ENCODE measurements at places on chromosomes 12 and 14.
A peak's percentile ranks its signal among the peaks of the same experiment; 100 is the strongest.

DNA sequence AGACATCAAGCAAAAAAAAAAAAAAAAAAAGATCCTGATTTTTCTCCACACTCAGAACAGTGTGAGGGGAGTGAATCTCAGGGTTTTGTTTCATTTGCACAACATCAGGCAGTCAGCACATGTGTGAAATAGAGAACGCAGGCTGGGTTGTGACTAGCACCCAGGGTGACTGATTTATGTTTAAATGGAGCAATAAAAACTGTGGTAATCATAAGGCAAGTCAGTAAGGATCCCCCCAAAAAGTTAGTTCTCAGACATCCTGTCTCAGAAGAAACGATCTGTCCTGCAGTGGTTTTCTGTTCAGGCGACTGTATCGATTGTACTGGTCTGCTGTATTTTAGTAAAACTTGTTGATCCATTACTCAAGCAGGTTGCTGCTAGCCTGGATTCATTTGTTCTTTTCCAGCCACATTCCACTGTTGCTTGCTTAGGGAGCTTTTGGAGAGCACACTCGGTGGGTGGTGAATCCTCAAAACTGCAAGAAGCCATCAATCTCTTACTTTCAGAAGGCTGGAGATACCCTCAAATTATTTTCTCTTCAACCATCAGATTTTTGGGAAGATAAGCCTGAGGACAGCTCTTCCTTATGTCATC is 107.1 kb downstream of the DACT1 start:
- DNase-seq: no peak

DNA sequence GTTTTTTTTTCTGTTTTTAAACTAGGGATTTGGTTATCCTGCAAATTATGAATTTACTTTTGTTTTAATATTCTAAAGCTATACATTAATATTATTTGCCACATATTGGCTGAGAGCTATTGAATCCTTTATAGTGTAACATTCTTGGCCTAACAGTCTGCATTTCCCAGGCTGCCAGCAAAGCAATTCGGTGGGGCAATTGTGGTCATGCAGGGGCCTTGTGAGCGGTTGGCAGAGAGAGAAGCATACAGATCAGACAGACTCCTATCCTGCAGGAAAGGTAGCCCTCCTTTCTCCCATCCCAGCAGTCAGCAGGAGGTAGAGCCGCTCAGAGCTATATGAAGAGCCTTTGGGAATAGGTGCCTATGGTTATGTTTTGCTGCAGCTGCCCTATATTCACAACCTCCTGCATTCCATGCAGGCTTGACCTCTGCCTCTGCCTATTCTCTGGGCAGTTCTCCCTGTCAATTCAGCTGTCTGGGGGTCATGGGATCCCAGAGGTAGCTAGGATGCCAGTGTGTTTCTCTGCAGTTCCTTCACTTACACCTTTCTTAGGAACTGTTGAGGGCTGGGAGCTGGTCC is 144.7 kb downstream of the GPHN start:
- no peak for DNase-seq

DNA sequence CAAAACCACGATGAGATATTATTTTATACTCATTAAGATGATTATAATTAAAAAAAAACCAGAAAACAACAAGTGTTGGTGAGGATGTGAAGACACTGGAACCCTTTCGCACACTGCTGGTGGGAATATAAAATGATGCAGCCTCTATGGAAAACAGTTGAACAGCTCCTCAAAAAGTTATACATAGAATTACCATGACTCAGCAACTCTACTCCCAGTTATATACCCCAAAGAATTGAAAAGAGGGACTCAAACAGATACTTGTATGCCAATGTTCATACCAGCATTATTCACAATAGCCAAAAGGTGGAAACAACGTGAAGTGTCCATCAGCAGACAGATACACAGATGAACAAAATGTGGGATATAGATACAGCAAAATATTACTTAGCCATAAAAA is 53.1 kb downstream of the TAOK3 start:
- no peak for DNase-seq

DNA sequence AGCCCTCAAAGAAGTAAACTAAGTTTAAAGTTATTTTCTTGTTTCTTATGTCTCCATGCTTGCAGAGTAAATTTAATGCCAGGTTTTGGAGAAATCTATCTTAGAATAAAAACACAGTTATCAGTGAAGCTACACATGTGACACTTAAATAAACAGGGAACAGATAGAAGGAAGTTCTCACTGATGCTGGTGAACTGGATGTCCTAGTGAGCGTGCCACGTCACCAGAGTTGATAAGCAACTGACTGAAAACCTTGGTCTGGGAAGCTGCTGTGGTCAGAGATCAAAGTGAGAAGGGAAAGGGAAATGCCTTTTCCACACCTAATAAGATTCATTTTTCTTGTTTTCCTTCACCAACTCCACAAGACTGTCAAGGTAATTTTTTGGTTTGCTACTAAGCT is 74.8 kb upstream of the PCED1B start:
- no peak for DNase-seq

- DNase-seq: no peak
Measured at GRCh38 chr12:23954332-23954731, 4.9 kb upstream of the SOX5 start.

DNA sequence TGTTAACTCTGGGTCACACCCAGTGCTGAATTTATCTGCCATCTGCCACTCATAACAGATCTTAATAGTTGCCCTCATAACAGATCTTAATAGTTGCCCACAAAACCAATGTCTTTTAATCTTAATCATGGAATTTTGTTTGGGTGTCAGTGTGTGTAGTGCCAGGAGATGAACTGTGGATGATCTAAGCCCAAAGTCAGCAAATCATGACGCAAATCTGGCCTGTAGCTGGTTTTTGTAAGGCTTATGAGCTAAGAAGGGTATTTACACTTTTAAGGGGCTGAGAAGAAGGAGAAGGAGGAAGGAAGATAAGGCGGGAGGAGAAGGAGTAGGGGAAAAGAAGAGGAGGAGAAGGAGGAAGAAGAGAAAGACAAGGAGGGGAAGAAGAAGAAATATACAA is 10.0 kb upstream of the IL26 start:
- DNase-seq: no peak

- no peak for DNase-seq
Measured at GRCh38 chr12:76915361-76916169, 36.7 kb upstream of the CSRP2 start.

- no peak for DNase-seq
Measured at GRCh38 chr14:63603749-63604277, 37.9 kb downstream of the WDR89 start.

DNA sequence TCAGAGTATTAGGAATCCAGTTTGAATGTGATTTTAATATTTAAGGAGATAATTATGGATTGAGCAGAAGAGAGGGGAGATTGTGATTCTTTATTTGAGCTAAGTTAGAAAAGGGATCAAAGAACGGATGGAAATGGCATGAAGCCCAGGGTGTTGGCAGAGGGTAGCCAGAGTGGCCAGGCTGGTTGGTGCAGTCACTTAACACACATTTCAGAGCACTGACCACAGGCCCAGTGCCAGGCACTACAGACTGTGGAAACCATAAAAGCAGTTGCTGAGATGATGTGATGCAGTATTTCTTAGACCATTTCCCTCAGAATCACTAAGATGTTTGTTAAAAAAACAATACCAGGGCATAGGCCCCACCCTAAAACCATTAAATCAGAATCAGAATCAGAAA is 167.7 kb upstream of the AMIGO2 start:
- no peak for DNase-seq

DNA sequence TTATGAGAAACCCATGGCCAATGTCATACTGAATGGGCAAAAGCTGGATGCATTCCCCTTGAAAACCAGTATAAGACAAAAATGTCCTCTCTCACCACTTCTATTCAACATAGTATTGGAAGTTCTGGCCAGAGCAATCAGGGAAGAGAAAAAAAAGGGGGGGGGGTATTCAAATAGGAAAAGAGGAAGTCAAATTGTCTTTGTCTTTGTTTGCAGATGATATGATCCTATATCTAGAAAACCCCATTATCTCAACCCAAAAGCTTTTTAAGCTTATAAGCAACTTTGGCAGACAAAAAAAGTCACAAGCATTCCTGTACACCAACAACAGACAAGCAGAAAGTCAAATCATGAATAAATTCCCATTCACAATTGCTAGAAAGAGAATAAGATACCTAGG is 19.5 kb downstream of the GLIPR1L1 start:
- no peak for DNase-seq

DNA sequence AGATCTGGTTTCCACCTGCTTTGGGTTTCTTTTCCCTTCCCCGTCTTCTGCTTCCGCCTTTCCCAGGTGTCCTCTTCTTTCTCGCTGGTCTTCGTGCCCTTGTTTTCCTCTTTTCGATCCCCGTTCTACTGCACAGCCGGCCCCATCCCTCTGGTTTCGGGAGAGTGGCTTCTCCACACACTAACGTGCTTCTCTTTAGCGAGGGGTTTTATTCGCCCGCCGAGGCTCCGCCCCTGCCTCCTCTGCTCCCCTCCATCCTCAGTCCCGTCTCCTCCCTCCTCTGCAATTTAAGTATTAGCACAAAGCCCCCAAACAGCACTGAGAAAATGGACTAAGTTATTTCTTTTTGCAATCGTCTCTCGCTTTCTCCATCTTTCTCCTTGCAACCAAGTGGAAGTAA is at the start of gene SLC7A8:
SLC7A8 (minus strand) TSS at position 182 of the 400 bp plus-strand sequence. CDS start 746 bp downstream, outside the sequence.
- DNase-seq: peak; percentile 22

- DNase-seq: no peak
Measured at GRCh38 chr14:75751296-75751695, 90.2 kb downstream of the TTLL5 start.

DNA sequence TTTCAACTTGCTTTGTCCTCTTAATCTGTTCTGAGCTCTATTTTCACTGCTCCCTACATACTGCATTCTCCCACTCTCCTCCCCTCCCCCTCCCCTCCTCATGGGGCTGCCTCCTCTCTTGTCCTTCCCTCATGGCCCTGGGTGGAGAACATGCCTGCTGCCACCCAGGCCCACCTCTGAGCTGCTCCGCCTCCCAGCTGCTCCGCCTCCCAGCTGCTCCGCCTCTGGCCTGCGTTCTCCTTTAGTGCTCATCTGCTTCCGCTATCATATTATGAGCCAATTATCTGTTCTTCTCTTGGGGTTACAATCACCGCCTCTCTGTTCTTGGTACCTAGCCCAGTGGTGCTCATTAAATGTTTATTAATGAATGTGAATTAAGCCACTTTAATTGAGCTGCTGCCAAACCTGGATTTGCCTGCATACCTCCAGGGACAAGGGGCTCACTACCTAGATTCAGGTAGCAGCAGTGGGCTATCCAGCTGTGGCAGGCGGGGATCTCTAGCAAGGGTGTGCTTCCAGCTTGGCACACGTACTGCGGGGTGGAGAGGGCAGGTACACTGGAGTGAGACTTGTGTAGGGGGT is 32.0 kb upstream of the FAM181A start:
- DNase-seq: no peak

DNA sequence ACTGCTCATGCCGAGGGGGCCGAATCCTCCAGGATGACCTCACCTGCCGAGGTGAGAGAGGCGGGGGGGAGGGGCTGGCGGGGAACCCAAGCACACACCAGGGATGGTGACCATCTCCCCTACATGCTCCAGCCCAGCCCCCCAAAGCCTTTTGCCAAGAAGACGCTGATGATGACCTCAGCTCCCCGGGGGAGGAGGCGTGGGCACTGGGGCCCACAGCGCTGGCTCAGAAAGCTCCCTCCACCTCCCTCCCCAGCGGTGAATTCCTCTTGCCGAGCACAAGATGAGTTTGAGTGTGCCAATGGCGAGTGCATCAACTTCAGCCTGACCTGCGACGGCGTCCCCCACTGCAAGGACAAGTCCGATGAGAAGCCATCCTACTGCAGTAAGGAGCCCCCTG is 23.7 kb upstream of the NXPH4 start:
- DNase-seq: no peak

DNA sequence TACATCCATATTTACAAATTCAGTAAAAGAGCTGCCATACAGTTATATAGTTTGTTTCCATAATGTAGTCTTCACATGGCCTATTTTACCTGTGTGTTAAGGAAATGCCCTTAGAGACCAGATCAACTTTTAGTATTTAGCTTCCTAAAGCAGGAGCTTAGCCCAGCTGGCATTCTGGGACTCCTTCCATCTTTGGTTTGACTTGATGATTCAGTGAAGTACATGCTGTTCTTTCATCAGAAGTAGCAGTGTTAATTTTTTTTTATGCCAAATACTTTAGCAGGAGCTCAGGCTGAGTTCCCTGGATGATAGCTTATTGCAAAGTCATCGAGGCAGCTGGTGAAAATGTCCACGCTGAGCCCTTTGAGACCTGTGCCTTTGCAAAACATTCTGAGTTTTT is 101.0 kb downstream of the FOXG1 start:
- DNase-seq: no peak

GRCh38 chr12:1875608-1876007 is 42.8 kb downstream of the CACNA2D4 start:
- no peak for DNase-seq

DNA sequence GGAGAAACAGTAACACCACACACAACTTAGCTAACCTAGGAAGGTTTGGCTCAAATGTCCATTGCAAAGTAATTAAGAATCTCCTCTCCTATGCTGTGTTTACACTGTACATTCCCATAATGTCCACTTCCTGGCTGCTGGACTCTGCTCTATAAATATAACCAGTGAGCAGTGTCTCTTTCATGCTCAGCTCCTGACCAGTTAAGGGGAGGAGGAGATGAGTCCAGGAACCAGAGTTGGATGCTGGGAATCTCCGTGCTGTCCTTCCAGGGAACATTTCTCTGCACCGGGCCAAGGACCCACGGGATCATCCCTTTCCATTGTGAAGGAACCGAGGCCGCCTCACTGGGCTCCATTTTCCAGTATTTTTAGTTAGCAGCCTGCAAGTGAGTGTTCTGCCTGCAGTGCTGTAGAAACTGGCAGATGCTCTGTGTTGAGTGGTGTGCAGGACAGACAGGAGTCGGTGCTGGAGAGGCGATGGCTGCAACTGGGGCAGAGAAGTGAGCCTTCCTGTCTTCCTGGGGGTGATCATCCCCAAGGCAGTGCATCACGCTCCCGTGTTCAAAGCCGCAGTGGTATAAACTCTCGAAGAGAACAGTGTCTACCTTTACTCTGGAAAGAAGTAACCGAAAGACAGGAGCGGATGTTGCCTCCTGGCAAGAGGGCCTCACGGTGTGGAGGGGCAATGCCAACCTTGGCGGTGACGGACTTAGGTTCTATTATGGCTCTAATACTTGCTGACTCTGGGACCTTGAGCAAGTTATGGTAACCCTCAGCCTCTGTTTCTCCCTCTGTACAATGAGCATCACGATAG is 195.5 kb downstream of the CACNA1C start:
- no peak for DNase-seq

DNA sequence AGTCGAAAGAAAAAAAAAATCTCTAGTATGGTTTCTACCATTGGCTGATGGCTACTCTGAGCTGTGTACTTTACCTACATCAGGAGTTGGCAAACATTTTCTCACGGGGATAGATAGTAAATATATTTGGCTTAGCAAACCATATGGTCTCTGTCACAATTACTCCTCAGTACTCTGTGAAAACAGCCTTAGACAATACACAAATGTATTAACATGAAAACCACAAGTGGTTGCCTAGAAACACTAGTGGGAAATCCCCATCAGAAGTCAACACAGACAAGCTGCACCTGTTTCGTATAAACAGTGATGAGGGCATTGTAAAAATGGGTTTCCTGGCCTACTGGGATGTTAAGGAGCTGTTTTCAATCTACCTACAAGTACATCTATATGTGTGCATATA is 84.6 kb upstream of the NAV3 start:
- no peak for DNase-seq

All from activated CD8-positive, alpha-beta memory T cell treated with anti-CD3 and anti-CD28 coated beads for 1 hour (primary cell).